Glutamatergic neuron (in vitro differentiated cells): ENCODE measurements at places on chromosomes 1 and 21. TPM values are rescaled to one million over a fixed set of nuclear protein-coding genes. Genes with fewer than 3 reads are reported as not detected.

PPIAL4G gene
- 0.61 TPM for total RNA-seq

LAMTOR5 gene
- total RNA-seq: 135 TPM

KCNJ9 gene
- total RNA-seq: 2.0 TPM

COL18A1 gene
- 9.5 TPM for total RNA-seq

SOD1 gene
- total RNA-seq: 93.7 TPM

KCNE2 gene
- total RNA-seq: not detected

IGSF21 gene
- 1.3 TPM for total RNA-seq

HES4 gene
- 218 TPM for total RNA-seq

MOB3C gene
- 1.6 TPM for total RNA-seq
